ENCODE measurements at places on chromosomes 16 and 17.

DNA sequence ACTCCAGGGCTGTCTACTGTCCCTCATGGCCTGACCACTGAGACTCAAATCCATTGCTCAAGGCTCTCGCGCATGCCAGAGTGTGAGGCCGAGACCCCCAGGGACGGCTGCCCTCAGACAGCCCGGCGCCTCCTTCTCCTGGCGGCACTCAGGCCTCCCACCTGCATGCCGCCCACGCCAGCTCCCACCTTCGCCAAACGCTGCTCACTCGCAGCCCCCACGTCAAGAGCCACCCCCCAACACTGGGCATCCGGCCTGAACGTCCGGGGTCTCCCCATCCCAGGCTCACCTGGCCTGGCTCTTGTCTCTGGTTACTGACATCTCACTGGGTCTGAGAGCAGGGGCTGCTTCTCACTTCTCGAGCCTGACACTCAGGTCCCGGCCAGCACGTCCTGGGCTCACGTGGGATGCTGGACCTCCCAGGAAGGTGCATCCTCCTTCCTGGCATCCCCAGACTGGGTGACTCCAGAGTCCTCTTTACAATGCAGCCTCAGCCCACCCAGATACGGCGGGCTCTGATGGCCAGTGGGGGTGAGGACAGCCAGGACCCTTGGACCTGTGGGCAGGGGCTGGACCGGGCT lies 12.2 kb upstream of the CACNA1H start:
- no peak for DNase-seq

DNA sequence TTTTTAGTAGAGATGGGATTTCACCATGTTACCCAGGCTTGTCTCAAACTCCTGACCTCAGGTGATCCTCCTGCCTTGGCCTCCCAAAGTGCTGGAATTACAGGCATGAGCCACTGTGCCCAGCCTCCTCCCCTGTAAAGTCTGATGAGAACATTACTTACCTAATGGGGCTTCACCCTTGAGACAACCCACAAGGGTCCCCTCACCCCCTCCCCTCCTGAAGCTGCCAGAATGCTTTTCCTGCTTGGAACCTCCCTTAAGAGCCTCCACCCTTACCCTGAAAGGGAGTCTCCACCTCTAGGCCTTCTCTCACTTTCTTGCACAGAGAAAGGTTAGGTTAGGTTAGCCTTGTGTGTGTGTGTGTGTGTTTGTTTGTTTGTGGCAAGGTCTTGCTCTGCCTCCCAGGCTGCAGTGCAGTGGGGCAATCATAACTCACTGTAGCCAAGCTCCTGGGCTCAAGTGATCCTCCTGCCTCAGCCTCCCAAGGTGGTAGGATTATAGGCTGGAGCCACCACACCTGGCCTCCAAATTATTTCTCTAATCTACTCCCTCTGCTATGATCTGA lies 8.9 kb downstream of the SLC5A11 start:
- DNase-seq = no peak

DNA sequence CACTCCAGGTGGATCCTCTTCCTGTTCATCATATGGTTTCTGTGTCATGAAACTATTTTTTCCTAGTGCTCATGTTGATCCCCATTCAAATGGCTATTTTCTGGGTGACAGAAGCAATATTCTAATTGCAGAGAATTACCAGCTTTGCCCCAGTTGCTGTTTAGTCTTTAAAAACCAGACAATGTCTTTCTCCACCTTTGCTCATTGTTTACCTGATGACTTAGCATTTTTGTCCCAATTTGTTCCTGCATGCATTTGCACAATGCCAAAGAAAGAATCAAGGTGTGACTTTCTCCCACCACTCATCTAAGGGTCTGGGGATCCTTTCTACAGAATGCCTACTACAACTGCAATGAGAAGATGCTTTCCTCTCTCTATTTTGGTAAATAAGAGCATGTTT lies 439.9 kb upstream of the MAF start:
- DNase-seq = no peak

- DNase-seq = no peak
Measured at GRCh38 chr17:79843816-79844800, 4.9 kb upstream of the CBX4 start.

GRCh38 chr17:60160829-60161501 lies 11.2 kb downstream of the CA4 start:
- DNase-seq = no peak

- no peak for DNase-seq
Measured at GRCh38 chr17:33389504-33390135, 96.5 kb upstream of the ASIC2 start.

Measured in hematopoietic multipotent progenitor cell treated with erythropoietin and hydrocortisone succinate and interleukin-3 and kit ligand, for 4 days (in vitro differentiated cells).